ENCODE measurements at places on chromosomes 6 and 20.

GRCh38 chr20:848193-848592 lies 14.7 kb downstream of the FAM110A start:
- H3K27me3 ChIP-seq = no peaks in the 10 kb centered on the region
- peaks cover 17% of the 10 kb centered on the region for H3K4me1 ChIP-seq
- no peak overlapping the region for H3K4me3 ChIP-seq
- no peaks in the 10 kb centered on the region for H3K36me3 ChIP-seq

- H3K4me1 ChIP-seq = no peaks in the 10 kb centered on the region
- H3K27me3 ChIP-seq = no peaks in the 10 kb centered on the region
- H3K36me3 ChIP-seq = no peaks in the 10 kb centered on the region
These were observed 23.3 kb upstream of the UST start for GRCh38 chr6:148723484-148723883.

DNA sequence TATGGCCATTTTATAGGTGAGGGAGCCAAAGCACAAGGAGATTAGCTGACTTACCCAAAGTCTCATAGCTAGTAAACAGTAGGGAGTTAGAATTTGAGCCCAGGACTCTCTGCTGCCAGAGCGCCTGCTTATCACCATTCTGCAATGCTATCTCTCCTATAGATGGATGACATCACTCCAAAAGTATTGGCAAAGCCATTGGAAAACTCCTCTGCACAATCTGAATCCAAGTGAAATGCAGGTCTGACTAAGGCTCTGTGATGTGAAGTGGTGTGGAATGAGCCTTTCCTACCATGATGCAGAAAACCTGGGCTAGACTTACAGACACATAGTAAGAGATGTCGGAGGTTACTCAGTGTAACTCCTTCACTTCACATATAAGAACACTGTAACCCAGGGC lies 106.3 kb downstream of the GRM1 start:
- no peaks in the 10 kb centered on the region for H3K4me1 ChIP-seq
- no peaks in the 10 kb centered on the region for H3K36me3 ChIP-seq
- no peak overlapping the region for H3K27ac ChIP-seq

GRCh38 chr20:52593654-52594053 lies 378.5 kb upstream of the TSHZ2 start:
- H3K36me3 ChIP-seq = no peaks in the 10 kb centered on the region
- H3K4me3 ChIP-seq = no peak overlapping the region
- DNase-seq = no peak
- no peak overlapping the region for H3K27ac ChIP-seq
- no peaks in the 10 kb centered on the region for H3K27me3 ChIP-seq

- peak; percentile 93 for DNase-seq
- peak overlapping the region; percentile 76 for H3K4me3 ChIP-seq
- H3K27me3 ChIP-seq = no peaks in the 10 kb centered on the region
- H3K36me3 ChIP-seq = no peaks in the 10 kb centered on the region
- peaks cover 29% of the 10 kb centered on the region for H3K4me1 ChIP-seq
These were observed 572 bp downstream of the ZNF341 start for GRCh38 chr20:33732166-33732970.

DNA sequence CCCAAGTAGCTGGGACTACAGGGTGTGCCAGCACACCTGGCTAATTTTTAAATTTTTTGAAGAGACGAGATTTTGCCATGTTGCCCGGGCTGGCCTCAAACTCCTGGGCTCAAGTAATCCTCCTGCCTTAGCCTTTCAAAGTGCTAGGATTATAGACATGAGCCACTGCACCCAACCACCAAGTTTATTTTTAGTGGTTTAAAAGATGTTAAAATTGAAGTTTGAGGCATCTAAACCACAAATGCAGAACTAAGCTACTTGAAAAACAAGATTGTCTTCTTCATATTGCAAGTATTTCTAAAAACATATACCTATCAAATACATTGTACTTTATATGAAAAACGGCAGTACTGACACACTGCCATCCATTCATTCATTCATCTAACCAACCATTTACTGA lies 31.6 kb downstream of the WASF1 start:
- no peaks in the 10 kb centered on the region for H3K36me3 ChIP-seq
- DNase-seq = no peak
- H3K27ac ChIP-seq = no peak overlapping the region
- H3K27me3 ChIP-seq = no peaks in the 10 kb centered on the region

GRCh38 chr6:28393912-28394662 lies 5.5 kb downstream of the ZSCAN12 start:
- H3K27me3 ChIP-seq = no peaks in the 10 kb centered on the region
- DNase-seq = no peak
- peaks cover 25% of the 10 kb centered on the region for H3K4me1 ChIP-seq
- H3K27ac ChIP-seq = no peak overlapping the region
- peaks cover 11% of the 10 kb centered on the region for H3K36me3 ChIP-seq

DNA sequence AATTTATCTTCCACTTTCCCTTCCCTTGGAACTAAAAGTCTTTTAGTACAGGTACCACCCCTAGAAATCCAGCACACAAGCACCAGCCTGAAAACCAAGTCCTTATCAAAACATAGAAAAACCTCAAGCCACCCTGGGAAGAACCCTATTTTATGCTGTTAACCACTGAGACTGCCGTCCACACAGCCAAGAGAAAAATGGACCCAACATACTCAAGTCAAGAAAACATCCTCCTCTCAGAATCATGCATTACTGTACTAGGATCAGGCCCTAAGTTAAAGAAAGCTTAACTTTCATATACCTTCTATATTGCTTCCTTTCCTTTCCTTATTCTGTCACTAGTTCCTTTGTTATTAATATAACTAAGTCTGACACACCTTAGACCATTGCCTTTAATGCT lies 16.9 kb upstream of the GOPC start:
- no peaks in the 10 kb centered on the region for H3K27me3 ChIP-seq
- no peak for DNase-seq
- H3K27ac ChIP-seq = no peak overlapping the region
- no peak overlapping the region for H3K4me3 ChIP-seq
- H3K36me3 ChIP-seq = no peaks in the 10 kb centered on the region

- no peaks in the 10 kb centered on the region for H3K27me3 ChIP-seq
- H3K27ac ChIP-seq = no peak overlapping the region
- H3K4me3 ChIP-seq = no peak overlapping the region
These were observed 7.9 kb downstream of the AHCY start for GRCh38 chr20:34295284-34295683.

GRCh38 chr6:84774157-84774984 lies 10.0 kb upstream of the TBX18 start:
- H3K27me3 ChIP-seq = peaks cover 44% of the 10 kb centered on the region
- H3K27ac ChIP-seq = no peak overlapping the region
- H3K4me3 ChIP-seq = peak overlapping the region; percentile 40
- H3K36me3 ChIP-seq = no peaks in the 10 kb centered on the region
- no peak for DNase-seq

GRCh38 chr6:87675004-87675681 lies 26.9 kb downstream of the AKIRIN2 start:
- H3K4me3 ChIP-seq = no peak overlapping the region
- no peaks in the 10 kb centered on the region for H3K27me3 ChIP-seq

- H3K27ac ChIP-seq = no peak overlapping the region
- no peak for DNase-seq
- H3K27me3 ChIP-seq = no peaks in the 10 kb centered on the region
- H3K4me3 ChIP-seq = no peak overlapping the region
These were observed 8.1 kb downstream of the SULF2 start for GRCh38 chr20:47777220-47777619.

DNA sequence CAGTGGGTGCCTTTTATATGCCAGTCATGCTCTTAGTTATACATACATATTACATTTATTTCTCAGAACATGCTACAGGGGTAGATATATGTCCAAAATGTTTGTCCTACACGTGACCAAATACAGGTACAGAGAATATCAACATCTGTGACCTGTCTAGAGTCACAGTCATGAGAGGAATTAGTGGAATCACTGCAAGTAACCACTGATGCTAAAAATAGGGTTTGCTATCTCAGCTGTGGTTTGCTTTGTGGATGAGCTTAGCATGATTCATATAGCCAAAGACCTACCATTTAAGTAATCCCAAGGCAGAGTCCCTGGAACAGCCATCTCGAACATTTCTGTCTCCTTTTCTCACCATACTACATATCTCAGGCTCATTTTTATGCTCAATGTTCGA lies 32.3 kb downstream of the GSTA3 start:
- H3K27ac ChIP-seq = no peak overlapping the region
- no peak overlapping the region for H3K4me3 ChIP-seq
- peaks cover 6% of the 10 kb centered on the region for H3K4me1 ChIP-seq
- no peaks in the 10 kb centered on the region for H3K36me3 ChIP-seq
- H3K27me3 ChIP-seq = no peaks in the 10 kb centered on the region

DNA sequence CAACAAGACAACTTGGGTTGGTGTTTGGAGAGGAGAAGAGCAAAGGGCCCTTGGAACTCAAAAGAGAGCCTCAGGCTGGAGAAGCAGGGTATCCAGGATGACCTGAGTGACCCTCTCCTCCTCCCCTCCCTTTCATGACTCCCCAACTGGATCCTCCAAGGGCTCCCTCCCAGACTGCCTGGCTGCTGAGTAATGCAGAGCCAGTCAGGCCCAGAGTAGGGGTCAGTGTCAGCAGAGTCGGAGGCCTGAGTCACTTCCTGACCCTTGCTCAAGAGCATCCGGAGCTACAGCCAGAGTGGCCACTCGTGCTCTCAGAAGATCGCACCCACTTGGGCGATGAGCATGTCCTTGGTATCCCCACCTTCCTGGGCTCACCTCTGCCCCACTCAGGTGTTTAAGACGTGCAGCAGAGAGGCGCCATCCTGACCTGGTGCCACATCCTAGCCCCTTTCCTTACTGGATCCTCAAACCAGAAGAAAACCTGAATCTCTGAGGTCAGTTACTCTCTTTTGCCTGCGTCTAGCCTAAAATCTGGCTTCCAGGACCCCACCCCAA lies 2.8 kb upstream of the MAPK13 start:
- H3K36me3 ChIP-seq = no peaks in the 10 kb centered on the region
- peaks cover 11% of the 10 kb centered on the region for H3K27me3 ChIP-seq
- DNase-seq = peak; percentile 77
- peaks cover 20% of the 10 kb centered on the region for H3K4me1 ChIP-seq

DNA sequence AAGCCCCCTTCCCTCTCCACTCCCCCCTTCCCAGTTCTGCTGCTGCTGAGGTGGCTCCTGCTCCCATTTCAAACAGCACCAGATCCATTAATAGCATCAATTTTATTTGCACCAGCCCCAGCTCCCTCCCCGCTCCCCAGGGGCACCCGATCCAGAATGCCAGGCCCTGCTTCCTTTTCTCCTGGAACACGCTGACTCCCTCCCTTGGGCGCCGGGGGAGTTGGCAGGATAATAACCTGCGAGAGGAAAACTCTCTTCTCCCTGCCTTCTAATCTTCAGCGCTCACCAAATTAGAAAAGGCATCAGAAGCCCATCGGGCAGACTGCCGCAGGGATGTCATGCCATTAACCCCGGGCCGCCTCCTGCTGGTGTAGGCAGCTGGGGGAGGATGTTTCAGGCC lies 77.8 kb downstream of the NCR2 start:
- no peak overlapping the region for H3K27ac ChIP-seq
- DNase-seq = no peak
- H3K36me3 ChIP-seq = no peaks in the 10 kb centered on the region
- no peak overlapping the region for H3K4me3 ChIP-seq
- H3K27me3 ChIP-seq = no peaks in the 10 kb centered on the region

DNA sequence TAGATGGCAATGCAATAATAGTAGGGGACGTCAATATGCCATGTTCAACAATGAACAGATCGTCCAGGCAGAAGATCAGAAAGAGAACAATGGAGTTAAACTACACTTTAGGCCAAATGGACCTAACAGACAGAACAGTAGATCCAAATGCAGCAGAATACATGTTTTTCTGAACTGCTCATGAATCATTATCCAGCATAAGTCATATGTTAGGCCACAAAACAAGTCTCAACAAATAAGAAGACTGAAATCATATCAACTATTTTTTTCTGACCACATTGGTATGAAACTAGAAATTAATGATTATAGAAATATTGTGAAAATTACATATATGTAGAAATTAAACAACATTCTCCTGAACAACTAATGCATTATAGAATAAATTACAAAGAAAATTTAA lies 10.2 kb upstream of the DEFB125 start:
- H3K36me3 ChIP-seq = no peaks in the 10 kb centered on the region
- peaks cover 5% of the 10 kb centered on the region for H3K27me3 ChIP-seq
- DNase-seq = no peak
- no peak overlapping the region for H3K4me3 ChIP-seq
- no peaks in the 10 kb centered on the region for H3K4me1 ChIP-seq

GRCh38 chr20:17735206-17735804 lies 35.5 kb downstream of the BANF2 start:
- DNase-seq = no peak
- H3K4me3 ChIP-seq = no peak overlapping the region
- no peaks in the 10 kb centered on the region for H3K36me3 ChIP-seq
- H3K4me1 ChIP-seq = no peaks in the 10 kb centered on the region

DNA sequence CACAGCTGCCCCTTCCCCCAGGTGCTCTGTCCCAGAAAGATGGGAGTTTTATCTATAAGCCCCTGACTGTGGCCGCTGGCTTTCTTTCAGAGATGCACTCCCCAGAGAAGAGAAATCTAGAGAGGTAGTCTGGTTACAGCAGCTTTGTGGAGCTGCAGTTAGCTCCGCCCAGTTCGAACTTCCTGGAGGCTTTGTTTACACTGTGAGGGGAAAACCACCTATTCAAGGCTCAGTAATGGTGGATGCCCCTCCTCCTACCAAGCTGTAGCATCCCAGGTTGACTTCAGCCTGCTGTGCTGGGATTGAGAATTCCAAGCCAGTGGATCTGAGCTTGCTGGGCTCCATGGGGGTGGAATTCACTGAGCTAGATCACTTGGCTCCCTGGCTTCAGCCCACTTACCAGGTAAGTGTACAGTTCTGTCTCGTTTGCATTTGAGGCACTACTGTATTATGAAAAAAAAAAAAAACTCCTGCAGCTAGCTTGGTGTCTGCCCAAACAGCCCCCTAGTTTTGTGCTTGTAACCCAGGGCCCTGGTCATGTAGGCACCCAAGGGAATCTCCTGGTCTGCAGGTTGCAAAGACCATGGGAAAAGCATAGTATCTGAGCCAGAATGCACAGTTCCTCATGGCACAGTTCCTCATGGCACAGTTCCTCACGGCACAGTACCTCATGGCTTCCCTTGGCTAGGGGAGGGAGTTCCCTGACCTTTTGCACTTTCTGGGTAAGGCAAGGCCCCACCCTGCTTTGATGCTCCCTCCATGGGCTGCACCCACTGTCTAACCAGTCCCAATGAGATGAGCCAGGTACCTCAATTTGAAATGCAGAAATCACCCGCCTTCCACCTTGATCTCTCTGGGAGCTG lies 275.0 kb downstream of the CENPW start:
- no peaks in the 10 kb centered on the region for H3K4me1 ChIP-seq
- DNase-seq = no peak

All from sigmoid colon (tissue), 7 donors.